ENCODE measurements at places on chromosomes 6 and 20.

DNA sequence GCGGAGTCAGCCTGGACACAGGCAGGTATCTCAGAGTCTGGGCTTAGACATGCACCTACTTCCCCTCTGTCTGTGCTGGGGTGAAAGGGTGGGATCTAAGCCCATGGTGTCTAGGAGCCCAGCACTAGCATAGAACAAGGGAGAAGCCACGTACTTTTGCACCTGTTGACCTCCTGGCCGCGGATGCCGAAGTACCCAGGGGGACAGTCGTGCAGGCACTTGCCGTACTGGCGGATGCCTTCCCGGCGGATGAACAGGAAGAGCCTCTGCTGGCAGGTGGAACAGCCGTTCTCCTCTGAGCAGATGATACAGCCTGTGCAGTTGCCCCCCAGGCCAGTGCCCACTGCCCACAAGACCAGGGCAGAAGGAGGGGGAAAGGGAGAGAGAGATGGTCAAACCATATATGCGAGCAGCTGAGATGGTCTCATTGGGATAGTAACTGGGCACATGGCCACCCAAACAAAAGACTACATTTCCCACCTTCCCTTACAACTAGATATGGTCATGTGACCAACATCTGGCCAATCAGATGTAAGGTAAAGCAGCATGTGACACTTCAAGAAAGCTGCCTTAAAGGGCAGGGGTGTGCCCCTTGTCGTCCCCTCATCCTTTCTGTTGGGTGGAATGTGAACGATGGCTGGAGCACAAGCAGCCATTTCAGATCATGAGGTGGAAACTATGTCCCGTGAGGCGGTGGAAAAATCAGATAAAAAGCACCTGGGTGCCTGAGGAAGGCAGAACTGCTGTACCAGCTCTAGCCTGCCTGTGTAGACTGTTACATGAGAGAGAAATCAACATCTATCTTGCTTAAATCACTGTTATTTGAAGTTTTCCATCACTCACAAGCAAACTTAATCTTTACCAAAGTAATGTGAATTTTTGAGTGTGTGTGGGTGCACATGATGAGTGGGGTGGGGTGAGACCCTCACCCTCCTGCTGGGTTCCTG, 34.0 kb downstream of the RSPO4 start:
- no peak for DNase-seq
- H3K4me1 ChIP-seq = no peaks in the 10 kb centered on the region
- peaks cover 24% of the 10 kb centered on the region for H3K27me3 ChIP-seq
- no peak overlapping the region for H3K4me3 ChIP-seq
- no peaks in the 10 kb centered on the region for H3K36me3 ChIP-seq

DNA sequence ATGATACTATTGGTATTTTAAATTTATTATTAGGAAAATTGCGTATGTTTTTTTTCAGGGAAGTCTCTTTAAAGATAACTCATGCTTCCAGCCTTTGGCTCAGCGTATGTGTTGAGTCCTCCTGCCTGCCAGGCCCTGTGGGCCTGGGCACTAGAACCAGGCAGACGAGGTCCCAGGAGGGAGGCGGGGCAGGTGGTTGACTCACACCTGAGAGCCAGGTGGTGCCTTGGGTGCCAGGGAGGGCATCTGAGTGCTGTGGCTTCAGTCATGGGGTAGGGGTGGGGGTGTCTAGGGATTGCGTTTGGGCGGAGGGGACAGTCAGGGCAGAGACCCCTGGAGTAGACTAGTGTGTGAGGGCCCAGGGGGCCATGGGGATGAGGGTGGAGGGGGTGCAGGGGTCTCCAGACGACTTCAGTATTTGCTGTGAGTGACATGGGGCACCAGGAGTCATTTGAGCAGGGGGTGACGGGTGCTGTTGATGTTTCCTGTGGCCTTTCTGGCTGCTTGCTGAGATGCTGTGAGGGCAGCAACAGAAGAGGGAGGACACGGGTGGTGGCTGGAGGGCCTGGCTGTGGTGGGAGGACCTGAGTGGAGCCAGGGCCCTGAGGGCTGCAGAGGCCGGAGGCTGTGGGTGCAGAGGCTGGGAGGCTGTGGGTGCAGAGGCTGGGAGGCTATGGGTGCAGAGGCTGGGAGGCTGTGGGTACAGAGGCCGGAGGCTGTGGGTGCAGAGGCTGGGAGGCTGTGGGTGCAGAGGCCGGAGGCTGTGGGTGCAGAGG, 14.8 kb upstream of the ADRM1 start:
- peaks cover 3% of the 10 kb centered on the region for H3K36me3 ChIP-seq
- no peaks in the 10 kb centered on the region for H3K27me3 ChIP-seq
- no peak overlapping the region for H3K4me3 ChIP-seq
- H3K27ac ChIP-seq = no peak overlapping the region
- DNase-seq = no peak

DNA sequence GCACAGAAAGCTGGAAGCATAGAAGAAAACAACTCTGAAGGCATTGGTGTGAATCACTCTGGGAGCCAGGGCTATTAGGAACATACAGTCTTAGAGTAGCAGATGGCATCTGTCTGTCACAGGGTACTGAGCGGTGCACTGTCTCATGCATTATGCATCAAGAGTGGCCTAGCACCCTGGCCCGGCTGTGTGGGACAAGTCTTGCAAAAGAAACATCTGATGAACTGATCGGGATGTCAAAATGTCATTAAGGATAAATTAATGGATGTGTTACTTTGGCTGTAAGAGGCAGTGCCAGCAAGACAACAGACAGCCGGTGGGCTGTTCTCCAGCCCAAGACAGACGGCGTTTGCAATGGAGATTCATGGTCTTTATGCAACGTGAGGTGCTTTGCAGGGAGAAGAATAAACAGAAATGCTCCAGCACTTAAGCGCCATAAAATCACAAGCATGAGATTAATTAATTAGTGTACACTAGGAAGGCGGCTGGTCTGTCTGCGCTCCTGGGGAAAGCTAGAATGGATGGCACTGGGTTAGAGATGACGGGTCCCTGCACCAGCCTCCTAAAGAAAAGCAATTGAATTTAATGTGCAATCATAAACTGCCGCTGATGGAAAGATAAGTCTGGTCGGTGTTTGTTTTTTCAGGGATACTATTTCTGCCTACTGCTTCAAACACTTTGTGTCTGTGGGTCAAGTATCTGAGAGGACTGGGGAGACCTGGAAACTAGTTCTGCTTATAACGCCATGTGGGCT, 600.6 kb upstream of the CHD6 start:
- DNase-seq = no peak
- no peaks in the 10 kb centered on the region for H3K36me3 ChIP-seq
- no peaks in the 10 kb centered on the region for H3K4me1 ChIP-seq
- no peak overlapping the region for H3K4me3 ChIP-seq
- H3K27me3 ChIP-seq = peaks cover 8% of the 10 kb centered on the region

DNA sequence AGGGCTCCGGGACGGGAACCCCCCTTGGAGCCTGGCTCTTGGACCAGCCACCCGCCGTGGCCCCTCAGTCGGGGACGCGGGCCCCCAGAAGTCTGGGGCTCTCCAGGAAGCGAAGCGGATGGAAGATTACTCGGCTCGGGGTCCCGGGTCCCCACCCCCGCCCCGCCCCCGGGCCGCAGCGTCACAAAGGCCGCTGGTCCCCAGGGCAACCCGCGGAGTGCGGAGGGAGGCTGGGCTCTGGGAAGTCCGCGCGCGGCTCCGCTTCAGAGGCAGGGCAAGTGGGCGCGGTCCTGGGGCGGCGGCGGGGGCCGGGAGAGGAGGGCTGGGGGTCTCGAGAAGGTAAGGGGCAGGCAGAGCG, at the start of gene FNDC11:
FNDC11 (plus strand) TSS at position 227 of the 358 bp plus-strand sequence. CDS start 1,505 bp downstream, outside the sequence.
- peak within 1 kb of the TSS; percentile 74 for H3K4me3 ChIP-seq
- H3K4me1 ChIP-seq = peaks cover 3% of the 10 kb centered on the region
- no peaks in the 10 kb centered on the region for H3K27me3 ChIP-seq
- H3K36me3 ChIP-seq = no peaks in the 10 kb centered on the region
- DNase-seq = no peak

GRCh38 chr6:34555007-34555322, 1.2 kb downstream of the SPDEF start:
- no peaks in the 10 kb centered on the region for H3K36me3 ChIP-seq
- H3K27me3 ChIP-seq = peaks cover 6% of the 10 kb centered on the region
- H3K4me1 ChIP-seq = peaks cover 20% of the 10 kb centered on the region
- no peak for DNase-seq
- no peak overlapping the region for H3K4me3 ChIP-seq

All from type B pancreatic cell (in vitro differentiated cells).